ENCODE measurements at places on chromosomes 13 and 19.

GRCh38 chr19:7916955-7917266, 2.3 kb downstream of the TGFBR3L start:
- DNase-seq, result no peak

- DNase-seq, result no peak
Measured at GRCh38 chr19:6720369-6721137, at the start of gene C3. Gene C3 (minus strand): TSS chr19:6720650. CDS start chr19:6720589, 61 bp downstream.

- DNase-seq, result no peak
Measured at GRCh38 chr13:109211616-109212015, 574.8 kb downstream of the IRS2 start.

- no peak for DNase-seq
Measured at GRCh38 chr13:109734002-109734785, 52.2 kb downstream of the IRS2 start.

DNA sequence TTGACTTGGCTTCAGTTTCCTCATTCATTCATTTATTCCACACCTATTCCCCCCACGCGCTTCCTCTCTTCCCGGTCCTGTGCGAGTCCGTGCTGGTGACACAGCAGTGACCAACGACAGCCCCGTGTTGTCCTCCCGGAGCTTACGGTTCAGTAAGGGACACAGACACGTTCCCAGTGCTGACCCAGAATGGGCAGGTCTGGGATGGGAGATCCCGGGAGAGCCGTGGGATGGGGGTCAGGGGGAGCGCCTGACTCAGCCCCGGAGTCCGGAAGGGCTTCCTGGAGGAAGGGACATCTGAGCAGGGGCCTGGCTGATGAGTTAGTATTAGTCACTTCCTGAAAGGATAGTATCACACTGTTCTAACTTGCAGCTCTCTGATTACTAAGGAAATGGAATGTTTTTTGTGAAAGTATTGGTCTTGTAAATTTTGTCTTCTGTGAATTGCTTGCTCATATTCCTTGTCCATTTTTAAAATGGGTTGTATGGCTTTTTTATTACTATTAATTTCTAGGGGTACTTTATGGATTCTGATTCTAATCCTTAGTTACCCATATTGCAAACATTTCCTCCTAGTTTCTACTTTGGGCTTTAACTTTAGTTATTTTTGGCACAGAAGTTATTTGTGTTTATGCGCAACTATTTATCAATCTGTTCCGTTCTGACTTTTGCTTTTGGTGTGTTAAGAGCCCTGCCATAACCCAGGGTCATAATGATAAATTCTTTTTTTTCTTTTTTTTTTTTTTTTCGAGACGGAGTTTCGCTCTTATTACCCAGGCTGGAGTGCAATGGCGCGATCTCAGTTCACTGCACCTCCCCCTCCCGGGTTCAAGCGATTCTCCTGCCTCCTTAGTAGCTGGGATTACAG, 708 bp upstream of the ERCC1 start:
- DNase-seq, result peak; percentile 53

GRCh38 chr19:16435238-16435917, 36.4 kb downstream of the EPS15L1 start:
- no peak for DNase-seq

DNA sequence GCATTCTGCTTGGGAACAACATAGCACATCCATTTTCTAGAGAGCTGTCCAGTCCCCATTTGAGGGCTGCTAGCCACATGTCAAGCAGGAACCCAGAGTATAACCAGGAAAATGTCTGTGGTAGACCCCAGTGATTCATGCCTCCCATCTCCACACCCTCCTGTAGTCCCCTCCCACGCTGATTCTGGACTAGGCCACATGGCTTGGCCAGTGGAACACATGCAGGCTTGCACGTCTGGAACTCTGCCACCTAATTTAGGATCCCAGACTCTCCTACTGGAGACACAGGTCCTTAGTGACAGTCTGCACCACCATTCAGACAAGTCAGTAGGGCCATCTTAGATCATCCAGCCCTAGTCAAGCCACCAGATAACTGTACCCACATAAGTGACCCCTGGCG, 149.8 kb downstream of the ZIC5 start:
- DNase-seq, result no peak

DNA sequence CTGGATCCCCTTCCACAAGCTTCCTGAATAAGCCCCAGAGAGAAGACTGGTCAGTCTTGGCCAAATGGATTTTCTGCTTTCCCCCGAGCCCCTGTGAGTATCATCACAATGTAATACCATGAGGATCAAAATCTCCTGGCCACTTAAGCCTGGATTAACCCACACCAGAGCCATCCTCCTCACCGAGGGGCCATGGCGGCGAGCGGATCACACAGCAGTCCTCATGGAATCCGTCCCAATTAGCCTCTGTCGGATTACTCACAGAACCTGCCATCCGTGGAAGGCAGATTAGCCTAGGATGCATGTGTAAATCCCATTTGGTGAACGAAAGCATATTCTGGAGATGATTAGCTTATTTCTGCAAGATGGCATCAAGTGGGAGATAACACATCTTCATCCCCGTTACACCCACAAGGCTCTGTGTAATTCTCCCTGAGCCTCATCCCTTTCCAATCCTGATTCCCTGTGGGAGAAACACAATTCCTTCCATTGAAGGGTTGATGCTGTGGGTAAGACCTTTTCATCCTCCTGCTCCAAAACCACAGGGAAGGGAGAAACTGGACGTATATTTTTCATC, 42.5 kb downstream of the GNG7 start:
- no peak for DNase-seq

GRCh38 chr19:13831537-13832467, 36.6 kb downstream of the ZSWIM4 start:
- DNase-seq, result no peak

- DNase-seq, result no peak
Measured at GRCh38 chr13:77513719-77514335, 21.7 kb upstream of the SCEL start.

- no peak for DNase-seq
Measured at GRCh38 chr13:50361282-50361681, 346.0 kb downstream of the KCNRG start.

- no peak for DNase-seq
Measured at GRCh38 chr19:49712397-49712859, 21.5 kb downstream of the CPT1C start.

DNA sequence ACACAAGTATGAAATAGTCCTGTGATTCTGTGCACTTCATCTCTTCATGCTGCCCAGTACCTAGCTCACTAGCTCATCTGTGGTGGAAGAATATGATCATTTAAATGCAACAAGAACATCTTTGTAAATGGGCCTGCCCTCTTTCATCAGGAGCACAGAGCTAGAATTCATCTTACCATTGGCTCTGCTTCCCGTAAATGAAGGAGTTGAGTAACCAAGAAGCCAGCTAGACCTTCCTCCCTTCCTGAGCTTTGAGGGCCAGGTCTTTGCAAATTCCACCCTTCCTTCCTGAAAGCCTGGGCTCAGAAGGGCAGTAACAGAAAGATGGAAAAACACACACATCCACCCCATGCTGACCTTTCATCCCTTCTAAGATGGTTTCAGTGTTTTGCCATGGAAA, 82.0 kb downstream of the FRY start:
- DNase-seq, result no peak

All from stimulated activated CD4-positive, alpha-beta T cell treated with anti-CD3 and anti-CD28 coated beads, Interleukin-2, amount 100 ng/mL, for 24 hours (primary cell).